Hindlimb muscle (tissue), 1 donor: ENCODE measurements at places on chromosomes 12 and 14.

DNA sequence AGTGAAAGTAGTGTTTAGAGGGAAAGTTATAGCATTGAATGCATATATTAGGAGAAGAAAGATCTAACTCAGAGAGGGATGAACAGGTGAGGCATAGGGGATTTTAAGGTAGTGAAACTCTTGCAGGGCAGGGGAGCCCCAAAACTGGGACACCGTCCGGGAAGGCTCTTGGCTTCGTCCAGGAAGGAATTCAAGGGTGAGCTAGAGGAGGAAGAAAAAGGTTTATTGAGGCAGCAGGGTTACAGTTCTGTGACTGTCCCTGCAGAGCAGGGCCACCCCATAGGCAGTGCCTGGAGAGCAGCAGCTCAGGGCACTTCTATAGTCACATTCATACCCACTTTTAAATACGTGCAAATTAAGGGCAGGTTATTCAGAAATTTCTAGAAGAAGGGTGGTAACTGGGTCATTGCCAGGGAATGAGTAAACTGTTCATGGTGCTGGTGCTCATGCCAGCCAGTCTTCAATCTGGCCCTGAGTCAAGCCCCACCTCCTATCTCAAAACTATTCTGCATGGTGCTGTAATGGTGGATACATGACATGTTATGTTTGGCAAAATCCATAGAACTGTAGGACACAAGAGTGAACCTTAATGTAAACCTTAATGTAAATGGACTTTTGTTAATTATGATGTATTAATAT is 1.2 kb upstream of the OAS1 start:
- DNase-seq, result no peak

GRCh38 chr14:33596211-33597080 is 354.4 kb downstream of the EGLN3 start:
- no peak for DNase-seq

GRCh38 chr14:24607635-24608514 is 1.6 kb downstream of the GZMH start:
- no peak for DNase-seq

DNA sequence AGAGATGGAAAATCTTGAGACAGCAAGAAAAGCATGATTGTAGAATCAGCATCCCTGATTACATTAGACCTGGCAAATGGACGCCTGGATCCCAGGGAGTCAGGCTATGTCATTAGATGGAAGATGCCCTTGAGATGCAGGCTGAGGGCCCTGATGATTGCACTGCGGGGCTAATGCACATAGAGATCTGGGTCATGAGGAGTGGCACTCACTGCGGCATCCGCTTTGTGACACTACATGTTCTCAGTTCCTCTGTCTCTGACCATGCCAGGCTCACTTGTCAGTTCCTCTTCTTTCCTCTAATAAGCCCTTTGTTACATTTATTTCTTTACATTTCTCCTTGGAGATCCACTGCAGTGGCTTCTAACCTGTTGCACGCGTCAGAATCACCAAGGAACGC is 70.1 kb upstream of the GPATCH2L start:
- no peak for DNase-seq

GRCh38 chr12:21296348-21296747 is 38.4 kb downstream of the SLCO1A2 start:
- no peak for DNase-seq

GRCh38 chr12:78192979-78193378 is 362.3 kb downstream of the NAV3 start:
- DNase-seq, result no peak

- DNase-seq, result no peak
Observed at GRCh38 chr12:80810874-80811273, 94.2 kb downstream of the MYF5 start.

- DNase-seq, result no peak
Observed at GRCh38 chr12:64030155-64030554, 185.7 kb downstream of the SRGAP1 start.

DNA sequence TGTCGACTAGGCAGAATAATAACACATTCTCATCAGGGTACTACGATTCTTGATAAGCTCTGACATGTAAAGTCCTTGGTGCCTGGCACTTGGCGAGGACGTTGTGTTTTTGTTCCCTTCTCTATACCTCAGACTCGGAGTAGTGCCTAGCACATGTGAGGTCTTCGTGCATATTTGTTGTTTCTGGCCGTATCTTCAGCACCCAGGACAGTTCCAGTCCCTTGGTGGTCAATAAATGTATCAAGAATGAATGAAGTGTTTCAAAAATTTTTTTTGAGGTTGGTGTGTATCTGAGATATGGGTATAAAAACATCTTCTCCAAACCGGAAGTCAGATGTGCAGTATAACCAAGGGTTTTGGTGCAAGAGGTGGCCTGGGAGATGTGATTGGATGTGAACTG is 198.2 kb downstream of the AACS start:
- DNase-seq, result no peak

DNA sequence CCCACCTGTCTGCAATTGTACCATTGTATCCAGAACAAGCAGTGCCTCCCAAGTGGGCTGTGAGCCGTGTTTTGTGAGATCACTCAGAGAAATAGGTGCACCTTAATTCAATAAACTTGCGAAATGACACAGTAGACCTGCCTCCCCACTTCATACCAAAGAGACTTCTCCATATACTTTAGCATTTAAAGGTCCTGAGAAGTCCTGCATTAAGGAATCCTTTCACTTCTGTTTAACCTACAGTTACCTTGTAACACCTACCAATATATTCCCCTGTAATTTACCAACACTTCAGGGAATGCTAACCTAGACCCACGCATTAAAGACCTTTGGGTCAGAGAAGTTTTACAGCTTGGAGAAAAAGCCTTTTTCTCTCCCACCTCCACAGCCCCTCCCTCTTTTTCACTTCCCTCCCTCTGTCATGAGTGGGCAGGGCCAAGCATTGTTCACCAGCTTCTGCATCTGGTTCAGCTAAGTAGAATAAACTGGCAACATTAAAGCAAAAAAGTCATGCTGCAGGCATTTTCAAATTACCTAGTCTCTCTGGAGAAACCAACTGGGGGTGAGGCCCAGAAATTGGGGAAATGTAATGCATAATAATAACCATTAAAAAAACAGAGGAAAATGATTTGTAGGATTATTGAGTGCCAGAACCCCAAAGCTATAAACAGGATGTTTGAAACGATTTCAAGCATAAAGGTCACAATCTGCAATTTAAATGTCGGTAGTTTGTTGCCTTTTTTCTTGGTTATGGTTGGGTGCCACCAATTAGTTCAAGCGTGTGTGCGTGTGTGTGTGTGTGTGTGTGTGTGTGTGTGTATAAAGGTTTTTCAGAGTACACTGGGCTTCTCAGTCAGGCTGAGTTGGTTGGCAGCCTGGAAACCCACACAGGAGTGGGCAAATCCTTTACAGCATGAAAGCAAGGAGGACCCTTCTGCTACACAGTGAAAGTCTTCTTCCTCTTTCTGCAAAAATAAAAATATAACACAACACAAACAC is 13.7 kb upstream of the WSCD2 start:
- DNase-seq, result no peak

- peak; percentile 74 for DNase-seq
Observed at GRCh38 chr14:79278798-79279644, 932.3 kb downstream of the DIO2 start.

- no peak for DNase-seq
Observed at GRCh38 chr14:68781161-68782021, 11.5 kb downstream of the ZFP36L1 start.

- no peak for DNase-seq
Observed at GRCh38 chr14:75448209-75448608, 20.4 kb downstream of the JDP2 start.

DNA sequence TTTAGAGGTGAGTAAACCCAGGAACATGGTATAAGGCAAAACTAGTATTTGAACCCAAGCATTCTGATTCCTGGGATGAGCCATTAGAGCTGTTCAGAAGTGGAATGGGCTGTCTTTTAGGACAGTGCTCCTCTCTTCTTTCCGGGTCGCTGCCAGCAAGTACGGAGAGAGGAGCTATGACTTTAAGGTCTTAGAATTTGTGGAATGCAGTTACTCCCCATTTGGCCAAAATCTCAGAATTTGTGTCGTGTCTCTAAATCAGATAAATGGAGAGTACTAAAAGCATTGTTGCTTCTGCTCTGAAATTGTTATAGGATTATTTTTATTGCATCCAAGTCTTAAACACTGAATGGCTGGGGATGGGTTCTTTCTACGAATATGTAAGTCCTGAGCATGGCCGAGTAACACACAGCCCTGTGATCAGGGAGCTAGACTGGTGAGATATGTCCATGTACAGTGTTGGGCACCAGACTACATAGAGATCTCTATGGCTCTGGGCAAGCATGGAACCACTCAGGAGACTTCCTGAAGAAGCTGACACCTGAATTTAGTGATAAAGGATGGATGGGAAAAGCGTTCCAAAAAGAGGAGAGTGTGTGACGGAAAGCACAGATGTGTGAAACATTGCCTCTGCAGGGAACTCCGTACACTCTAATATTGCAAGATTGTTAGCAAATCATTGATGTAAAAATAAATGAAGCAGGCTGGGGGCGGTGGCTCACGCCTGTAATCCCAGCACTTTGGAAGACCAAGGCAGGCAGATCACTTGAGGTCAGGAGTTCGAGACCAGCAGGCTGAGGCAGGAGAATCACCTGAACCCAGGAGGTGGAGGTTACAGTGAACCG is 184.7 kb downstream of the SRGAP1 start:
- no peak for DNase-seq

GRCh38 chr12:42892702-42893551 is 303.4 kb upstream of the PRICKLE1 start:
- no peak for DNase-seq

DNA sequence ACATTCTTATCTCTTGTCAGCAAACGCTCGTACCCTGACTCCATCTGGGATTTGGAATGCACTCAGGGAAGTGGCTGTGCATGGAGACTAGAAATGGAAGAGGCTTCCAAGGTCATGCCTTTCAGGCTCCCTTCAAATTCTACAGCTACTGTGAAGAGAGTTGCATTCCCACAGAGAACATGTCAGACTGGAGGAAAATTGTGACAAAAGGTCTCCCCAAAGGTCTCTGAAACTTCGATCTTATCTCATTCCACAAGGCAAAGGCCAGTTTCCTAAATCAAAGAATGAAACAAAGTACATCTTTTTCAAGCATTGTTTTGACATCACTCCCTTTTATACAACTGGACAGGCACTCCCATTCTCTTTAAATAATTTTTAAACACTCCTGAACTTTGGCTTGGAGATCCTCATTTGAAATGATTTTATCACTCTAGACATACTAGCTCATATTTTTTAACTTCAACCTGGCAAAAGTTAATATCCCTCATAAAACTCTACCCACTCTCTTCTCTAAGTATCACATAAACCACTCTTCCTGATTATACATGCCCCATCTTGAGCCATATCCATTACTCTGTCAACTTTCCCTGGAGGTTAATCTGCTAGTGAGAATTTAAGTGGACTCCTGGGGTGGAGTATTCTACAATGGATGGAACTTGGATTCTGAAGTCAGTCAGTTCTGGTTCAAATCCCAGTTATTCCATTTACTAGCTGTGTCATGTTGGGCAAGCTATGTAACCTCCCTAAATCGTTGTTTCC is 218.1 kb upstream of the HMGA2 start:
- no peak for DNase-seq

GRCh38 chr14:21768875-21769257 is 95.2 kb upstream of the OR4E1 start:
- no peak for DNase-seq

- DNase-seq, result no peak
Observed at GRCh38 chr12:62957233-62957953, 22.4 kb upstream of the PPM1H start.

- DNase-seq, result no peak
Observed at GRCh38 chr12:63838411-63838810, 6.1 kb upstream of the SRGAP1 start.

- no peak for DNase-seq
Observed at GRCh38 chr12:19694627-19695026, 255.3 kb downstream of the AEBP2 start.

GRCh38 chr14:95327558-95328374 is 8.1 kb upstream of the CLMN start:
- DNase-seq, result no peak

GRCh38 chr14:29390081-29390832 is 537.4 kb downstream of the PRKD1 start:
- DNase-seq, result no peak

DNA sequence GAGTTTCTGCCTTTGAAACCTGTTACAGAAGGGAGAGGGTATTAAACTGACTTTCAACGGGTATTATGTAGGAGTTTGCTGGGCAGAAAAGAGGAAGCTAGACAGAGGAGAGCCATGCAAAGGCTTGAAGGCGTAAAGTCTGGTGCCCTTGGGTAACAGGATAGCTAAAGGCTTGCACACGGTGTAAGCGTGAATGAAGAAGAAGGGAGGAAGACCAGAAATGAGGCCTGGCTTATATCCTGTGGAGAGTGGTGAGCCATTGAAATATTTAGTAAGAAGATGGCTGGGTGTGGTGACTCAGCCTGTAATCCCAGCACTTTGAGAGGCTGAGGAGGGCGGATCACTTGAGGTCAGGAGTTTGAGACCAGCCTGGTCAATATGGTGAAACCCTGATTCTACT is 22.6 kb downstream of the SUDS3 start:
- no peak for DNase-seq

DNA sequence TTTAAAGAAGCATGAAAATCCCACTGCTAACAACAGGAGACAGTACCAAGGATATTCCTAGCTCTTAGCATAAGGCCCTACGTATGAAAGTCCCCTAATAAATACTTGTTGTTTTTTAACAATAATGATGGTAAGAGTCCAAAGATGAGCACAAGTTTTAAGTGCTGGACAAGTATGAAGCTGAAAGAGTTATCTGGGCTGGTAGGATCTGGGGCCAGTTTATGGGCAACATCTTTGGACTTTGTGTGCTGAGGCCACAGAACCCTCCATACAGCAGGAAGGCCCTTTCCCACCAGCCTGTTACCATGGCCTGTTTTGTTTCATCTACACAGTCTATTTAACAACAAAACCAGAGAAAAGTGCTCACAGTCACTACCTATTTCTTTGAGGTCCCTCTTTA is 12.5 kb upstream of the PLXNC1 start:
- no peak for DNase-seq

DNA sequence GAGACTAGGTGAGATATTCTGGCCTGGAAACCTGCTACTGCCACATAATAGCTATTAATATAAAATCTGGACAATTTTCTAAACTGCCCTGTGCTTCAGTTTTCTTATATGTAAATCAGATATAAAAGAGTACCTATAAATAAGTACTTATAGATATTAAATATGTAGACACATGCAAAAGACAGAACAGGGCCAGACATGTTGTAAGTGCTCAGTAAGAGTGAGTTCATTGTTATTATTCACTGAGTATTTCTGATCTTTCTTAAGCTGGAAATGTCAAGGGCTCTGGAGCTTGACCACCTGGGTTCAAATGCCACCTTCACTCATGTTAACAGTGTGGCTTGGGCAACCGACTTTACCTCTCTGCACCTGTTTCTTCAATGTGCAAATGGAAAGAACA is 179.8 kb downstream of the GALC start:
- no peak for DNase-seq
